ENCODE measurements at places on chromosomes 5 and 9. TPM values are rescaled to one million over a fixed set of nuclear protein-coding genes. Genes with fewer than 3 reads are reported as not detected.

GRCh38 chr5:111461255-111461671 lies 51.1 kb downstream of the STARD4 start:
- no peaks in the 10 kb centered on the region for H3K4me1 ChIP-seq
- H3K27ac ChIP-seq, result no peak overlapping the region
- H3K36me3 ChIP-seq, result no peaks in the 10 kb centered on the region

DNA sequence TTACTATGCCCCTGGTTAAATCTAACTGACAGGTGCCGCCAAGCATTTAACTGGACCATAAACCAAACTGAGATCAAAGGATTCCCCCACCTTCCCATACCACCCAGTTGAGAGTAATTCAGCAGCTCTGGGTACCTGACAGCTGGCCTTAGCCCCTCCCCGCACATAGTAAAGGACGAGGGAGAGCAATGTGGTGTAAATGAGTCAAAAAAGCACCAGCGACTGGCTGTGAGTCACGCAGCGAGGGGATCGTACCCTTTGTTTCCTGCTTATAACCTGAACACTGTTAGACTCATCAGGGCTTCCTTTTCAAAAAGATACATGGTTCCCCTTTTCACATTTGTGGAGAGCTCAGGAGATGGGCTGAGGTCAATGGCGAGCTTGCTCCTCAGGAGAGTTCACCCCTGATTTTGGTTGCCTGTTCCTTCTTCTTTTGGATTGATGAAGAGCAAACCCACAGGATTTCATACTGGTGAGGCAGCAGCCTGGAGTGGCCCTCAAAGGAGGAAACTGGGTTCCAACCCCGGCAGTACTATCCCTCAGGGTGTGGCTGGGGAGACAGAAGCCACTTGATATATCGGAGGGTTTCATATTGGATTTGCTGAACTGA lies 71.5 kb downstream of the ANKRD33B start:
- no peaks in the 10 kb centered on the region for H3K27me3 ChIP-seq
- H3K4me3 ChIP-seq, result no peak overlapping the region
- no peaks in the 10 kb centered on the region for H3K36me3 ChIP-seq
- H3K4me1 ChIP-seq, result peaks cover 18% of the 10 kb centered on the region
- no peak overlapping the region for H3K27ac ChIP-seq

GRCh38 chr9:114653556-114654159 lies 3.9 kb downstream of the TEX53 start:
- no peaks in the 10 kb centered on the region for H3K36me3 ChIP-seq
- no peaks in the 10 kb centered on the region for H3K27me3 ChIP-seq
- H3K4me3 ChIP-seq, result no peak overlapping the region
- peak; percentile 76 for DNase-seq
- no peaks in the 10 kb centered on the region for H3K4me1 ChIP-seq
- H3K27ac ChIP-seq, result no peak overlapping the region

- no peaks in the 10 kb centered on the region for H3K4me1 ChIP-seq
- H3K4me3 ChIP-seq, result no peak overlapping the region
- no peak for DNase-seq
- no peak overlapping the region for H3K27ac ChIP-seq
- no peaks in the 10 kb centered on the region for H3K36me3 ChIP-seq
- no peaks in the 10 kb centered on the region for H3K27me3 ChIP-seq
These were observed 1849.2 kb upstream of the C9orf72 start for GRCh38 chr9:29422438-29422837.

DNA sequence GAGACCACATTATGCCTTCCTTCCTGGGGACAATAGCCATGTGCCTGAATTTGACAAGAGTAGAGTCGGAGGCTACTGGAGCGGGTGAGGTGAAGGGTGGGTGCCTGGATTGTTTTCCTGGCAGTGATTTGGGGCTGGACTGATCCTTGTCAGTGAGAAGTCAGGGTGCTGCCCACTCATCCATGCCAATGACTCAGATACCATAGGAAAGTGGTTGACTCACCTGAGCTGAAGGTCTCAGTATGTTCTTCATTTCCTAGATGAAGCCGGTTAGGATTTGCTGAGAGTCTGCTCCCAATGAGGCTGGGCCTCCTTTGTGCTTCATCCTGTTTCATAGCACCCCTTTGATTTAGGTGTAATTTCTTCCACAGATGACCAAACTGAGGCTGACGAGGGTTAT lies 366.0 kb downstream of the KDM4C start:
- H3K27me3 ChIP-seq, result no peaks in the 10 kb centered on the region
- H3K27ac ChIP-seq, result no peak overlapping the region

GRCh38 chr5:154101184-154101583 lies 62.4 kb downstream of the MFAP3 start:
- H3K27ac ChIP-seq, result no peak overlapping the region
- no peaks in the 10 kb centered on the region for H3K36me3 ChIP-seq
- DNase-seq, result no peak
- H3K4me1 ChIP-seq, result no peaks in the 10 kb centered on the region

- H3K36me3 ChIP-seq, result no peaks in the 10 kb centered on the region
- H3K4me3 ChIP-seq, result no peak overlapping the region
- no peak overlapping the region for H3K27ac ChIP-seq
- peaks cover 20% of the 10 kb centered on the region for H3K27me3 ChIP-seq
- H3K4me1 ChIP-seq, result no peaks in the 10 kb centered on the region
These were observed 25.1 kb downstream of the ADGRD2 start for GRCh38 chr9:124475158-124475867.

DNA sequence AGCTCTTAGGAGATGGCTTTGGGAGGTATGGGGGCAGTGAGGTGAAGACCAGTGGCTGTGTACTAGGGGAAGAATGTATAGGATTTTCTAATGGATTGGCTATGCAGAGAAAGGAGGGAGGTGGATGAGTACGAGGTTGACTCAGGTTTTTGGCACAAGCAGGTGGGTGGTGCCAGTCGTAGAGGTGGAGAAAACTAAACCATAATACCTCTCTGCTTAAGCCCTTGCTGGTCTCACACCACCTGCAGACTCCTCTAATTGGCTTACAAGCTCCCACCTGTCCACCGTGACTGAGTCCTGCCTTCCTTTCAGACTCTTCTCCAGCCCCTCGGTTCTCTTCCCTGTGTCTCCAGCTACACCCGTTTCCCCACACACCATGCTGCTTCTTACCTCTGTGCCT lies 521.7 kb upstream of the CLINT1 start:
- H3K36me3 ChIP-seq, result no peaks in the 10 kb centered on the region
- no peak overlapping the region for H3K27ac ChIP-seq
- no peak overlapping the region for H3K4me3 ChIP-seq
- H3K27me3 ChIP-seq, result no peaks in the 10 kb centered on the region
- no peak for DNase-seq

- H3K4me1 ChIP-seq, result peaks cover 6% of the 10 kb centered on the region
- no peaks in the 10 kb centered on the region for H3K27me3 ChIP-seq
- DNase-seq, result no peak
- H3K36me3 ChIP-seq, result no peaks in the 10 kb centered on the region
These were observed 80.3 kb upstream of the FST start for GRCh38 chr5:53399926-53400697.

GRCh38 chr5:85049020-85049419 lies 664.3 kb upstream of the EDIL3 start:
- no peaks in the 10 kb centered on the region for H3K36me3 ChIP-seq
- H3K27me3 ChIP-seq, result no peaks in the 10 kb centered on the region
- DNase-seq, result peak; percentile 18
- no peak overlapping the region for H3K27ac ChIP-seq
- no peaks in the 10 kb centered on the region for H3K4me1 ChIP-seq

- no peaks in the 10 kb centered on the region for H3K36me3 ChIP-seq
- H3K4me1 ChIP-seq, result peaks cover 29% of the 10 kb centered on the region
- DNase-seq, result peak; percentile 88
- H3K27ac ChIP-seq, result peak overlapping the region; percentile 93
- no peak overlapping the region for H3K4me3 ChIP-seq
These were observed 12.5 kb upstream of the CTSL start for GRCh38 chr9:87713278-87713987.

- peaks cover 44% of the 10 kb centered on the region for H3K27me3 ChIP-seq
- H3K36me3 ChIP-seq, result no peaks in the 10 kb centered on the region
- peaks cover 17% of the 10 kb centered on the region for H3K4me1 ChIP-seq
- H3K4me3 ChIP-seq, result peak within 1 kb of the TSS; percentile 53
- DNase-seq, result peak; percentile 91
These were observed at the start of gene SEMA6A for GRCh38 chr5:116574367-116575325. SEMA6A (minus strand) TSS chr5:116574823; CDS start chr5:116504944, 69,879 bp downstream.

- H3K4me3 ChIP-seq, result no peak overlapping the region
- no peaks in the 10 kb centered on the region for H3K4me1 ChIP-seq
- no peaks in the 10 kb centered on the region for H3K36me3 ChIP-seq
These were observed 19.3 kb upstream of the TMEM161B start for GRCh38 chr5:88287846-88288527.

- no peaks in the 10 kb centered on the region for H3K36me3 ChIP-seq
- H3K4me1 ChIP-seq, result no peaks in the 10 kb centered on the region
- peaks cover 1% of the 10 kb centered on the region for H3K27me3 ChIP-seq
- no peak overlapping the region for H3K4me3 ChIP-seq
- H3K27ac ChIP-seq, result no peak overlapping the region
These were observed 39.3 kb downstream of the CAPSL start for GRCh38 chr5:35898952-35899660.

GRCh38 chr5:2006193-2006970 lies 123.7 kb upstream of the IRX4 start:
- no peak overlapping the region for H3K4me3 ChIP-seq
- H3K27me3 ChIP-seq, result no peaks in the 10 kb centered on the region
- H3K4me1 ChIP-seq, result no peaks in the 10 kb centered on the region
- H3K27ac ChIP-seq, result no peak overlapping the region
- DNase-seq, result no peak
- H3K36me3 ChIP-seq, result no peaks in the 10 kb centered on the region

GRCh38 chr5:179975713-179976134 lies 68.0 kb upstream of the TBC1D9B start:
- no peaks in the 10 kb centered on the region for H3K36me3 ChIP-seq
- no peaks in the 10 kb centered on the region for H3K4me1 ChIP-seq
- H3K4me3 ChIP-seq, result no peak overlapping the region
- H3K27me3 ChIP-seq, result no peaks in the 10 kb centered on the region

- no peak overlapping the region for H3K27ac ChIP-seq
- no peaks in the 10 kb centered on the region for H3K36me3 ChIP-seq
- no peaks in the 10 kb centered on the region for H3K27me3 ChIP-seq
These were observed 440.8 kb upstream of the PIK3R1 start for GRCh38 chr5:67774786-67775185.

- no peaks in the 10 kb centered on the region for H3K4me1 ChIP-seq
- no peak overlapping the region for H3K4me3 ChIP-seq
- H3K27ac ChIP-seq, result no peak overlapping the region
- no peaks in the 10 kb centered on the region for H3K36me3 ChIP-seq
These were observed 306.6 kb downstream of the ACTL7B start for GRCh38 chr9:108549184-108549583.

DNA sequence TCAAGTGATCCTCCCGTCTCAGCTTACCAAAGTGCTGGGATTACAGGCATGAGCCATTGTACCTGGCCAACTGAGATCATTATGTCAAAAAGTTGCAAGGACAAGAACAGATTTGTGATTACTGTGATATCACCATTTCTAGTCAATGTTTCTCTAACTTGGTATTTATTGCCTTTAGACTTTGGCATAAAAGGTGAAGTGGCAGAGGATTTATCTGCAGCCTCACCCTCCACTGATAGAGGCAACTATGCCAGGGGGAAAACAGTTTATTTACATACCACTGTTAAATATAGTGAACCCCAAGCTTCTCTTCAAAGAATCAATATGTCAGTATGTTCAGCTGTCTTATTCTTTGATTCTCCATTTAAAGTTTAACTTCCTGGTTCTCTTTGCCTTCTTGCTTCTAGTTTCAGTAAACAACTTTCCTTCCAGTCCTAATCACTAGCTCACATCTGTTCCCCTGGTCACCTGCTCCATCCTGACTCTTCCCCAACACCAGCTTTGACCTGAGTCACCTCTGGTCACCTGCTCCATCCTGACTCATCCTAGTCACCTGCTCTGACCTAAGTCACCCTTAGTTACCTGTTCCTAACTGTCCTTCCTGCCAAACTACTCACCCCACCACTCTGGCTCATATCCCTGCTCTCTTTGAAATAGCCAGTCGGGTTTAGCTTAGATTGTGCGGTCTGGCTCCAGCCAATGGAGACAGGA lies 29.9 kb downstream of the SEMA6A start:
- no peaks in the 10 kb centered on the region for H3K27me3 ChIP-seq
- H3K4me3 ChIP-seq, result no peak overlapping the region
- no peak for DNase-seq
- H3K4me1 ChIP-seq, result no peaks in the 10 kb centered on the region
- H3K27ac ChIP-seq, result no peak overlapping the region

GRCh38 chr5:125065741-125066140 lies 319.3 kb upstream of the ZNF608 start:
- no peak overlapping the region for H3K4me3 ChIP-seq
- DNase-seq, result no peak
- H3K4me1 ChIP-seq, result no peaks in the 10 kb centered on the region
- no peaks in the 10 kb centered on the region for H3K27me3 ChIP-seq

DNA sequence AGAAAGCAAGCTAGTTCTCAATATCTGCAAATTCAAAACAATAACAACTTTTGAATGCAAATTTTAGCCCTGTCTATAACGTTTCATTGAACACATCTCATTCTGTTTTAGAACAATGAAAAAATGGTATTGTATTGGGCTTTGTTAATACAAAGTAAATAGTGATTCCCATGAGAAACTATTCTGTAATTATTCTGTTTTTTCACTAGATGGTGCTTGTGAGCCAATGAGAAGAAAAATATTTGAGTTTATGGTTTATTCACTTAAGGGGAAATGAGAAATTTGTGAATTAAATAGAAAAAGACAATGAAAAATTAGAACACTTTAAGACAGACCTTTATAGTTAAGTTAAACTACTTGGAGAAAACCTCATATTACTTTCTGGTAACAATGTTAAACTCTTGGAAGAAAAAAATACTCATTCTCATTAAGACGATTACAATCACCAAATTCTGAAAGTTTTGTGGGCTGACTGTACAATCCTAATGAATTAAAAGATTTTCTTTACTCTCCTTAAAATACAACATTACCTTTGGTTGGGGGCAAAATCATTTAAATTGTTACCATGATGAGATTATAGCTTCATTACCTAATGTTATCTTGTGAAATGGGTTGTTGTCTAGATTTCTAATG lies 127.0 kb downstream of the NNT start:
- no peak overlapping the region for H3K27ac ChIP-seq
- H3K4me3 ChIP-seq, result no peak overlapping the region
- H3K36me3 ChIP-seq, result no peaks in the 10 kb centered on the region
- peaks cover 2% of the 10 kb centered on the region for H3K27me3 ChIP-seq
- DNase-seq, result peak; percentile 18

- no peak for DNase-seq
- no peak overlapping the region for H3K4me3 ChIP-seq
- H3K36me3 ChIP-seq, result no peaks in the 10 kb centered on the region
- H3K27me3 ChIP-seq, result no peaks in the 10 kb centered on the region
These were observed 19.7 kb downstream of the SLC9A3 start for GRCh38 chr5:504326-505154.

DNA sequence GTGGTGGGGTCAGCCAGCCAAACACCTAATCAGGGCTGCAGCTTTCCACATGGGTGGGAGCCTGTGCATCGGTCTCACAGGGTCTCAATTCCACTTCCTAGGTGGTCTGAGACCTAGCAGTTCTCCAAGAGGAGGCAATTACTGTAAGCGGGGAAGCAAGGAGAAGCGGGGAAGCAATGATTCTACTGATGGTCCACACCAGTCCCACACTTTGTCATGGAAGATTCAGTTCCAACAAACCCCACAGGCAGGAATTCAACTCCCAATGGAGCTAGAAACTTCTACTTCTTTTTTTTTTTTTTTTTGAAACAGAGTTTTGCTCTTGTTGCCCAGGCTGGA lies 158.7 kb upstream of the RAI14 start:
- no peaks in the 10 kb centered on the region for H3K27me3 ChIP-seq
- H3K4me3 ChIP-seq, result no peak overlapping the region
- no peak overlapping the region for H3K27ac ChIP-seq
- H3K36me3 ChIP-seq, result no peaks in the 10 kb centered on the region

The ZNF483 gene
- 0.14 TPM for polyA plus RNA-seq

The PRLR gene
- polyA plus RNA-seq, result not detected

The WWC1 gene
- 0.03 TPM for polyA plus RNA-seq

The PTGES gene
- polyA plus RNA-seq, result not detected

The CREB3 gene
- polyA plus RNA-seq, result 45.9 TPM

The MARCOL gene
- not detected for polyA plus RNA-seq

The NIPAL4 gene
- 0.10 TPM for polyA plus RNA-seq

The ADAMTS16 gene
- not detected for polyA plus RNA-seq

The PHF24 gene
- not detected for polyA plus RNA-seq

The KIF24 gene
- 2.2 TPM for polyA plus RNA-seq

The WDR55 gene
- polyA plus RNA-seq, result 17.5 TPM

Measured in endothelial cell of umbilical vein (primary cell).